ENCODE measurements at places on chromosomes 12 and 14. TPM values are rescaled to one million over a fixed set of nuclear protein-coding genes. Genes with fewer than 3 reads are reported as not detected.

- DNase-seq, result no peak
These were observed 1.6 kb downstream of the SLC6A12 start for GRCh38 chr12:212415-212714.

DNA sequence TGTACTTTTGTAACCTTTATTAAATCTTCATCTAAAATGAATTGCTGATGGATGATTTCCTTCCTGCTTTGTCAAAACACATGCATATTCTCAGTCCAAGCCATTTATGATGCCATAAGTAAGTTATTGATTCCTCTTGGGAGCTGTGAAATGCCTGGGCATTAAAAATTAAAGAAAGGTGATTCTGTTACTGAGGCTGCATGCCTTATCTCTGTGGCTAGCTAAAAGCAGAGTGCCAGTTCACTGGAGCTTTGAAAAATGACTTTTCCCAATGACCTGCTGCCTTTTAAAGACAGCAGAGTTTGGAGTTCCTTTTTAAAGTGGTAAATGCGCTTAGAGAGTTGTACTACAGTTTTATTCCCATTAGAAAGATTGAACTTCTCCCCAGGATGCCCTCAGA is 152.1 kb downstream of the TMTC2 start:
- no peak for DNase-seq

GRCh38 chr12:16074894-16075293 is 163.8 kb downstream of the DERA start:
- no peak for DNase-seq

DNA sequence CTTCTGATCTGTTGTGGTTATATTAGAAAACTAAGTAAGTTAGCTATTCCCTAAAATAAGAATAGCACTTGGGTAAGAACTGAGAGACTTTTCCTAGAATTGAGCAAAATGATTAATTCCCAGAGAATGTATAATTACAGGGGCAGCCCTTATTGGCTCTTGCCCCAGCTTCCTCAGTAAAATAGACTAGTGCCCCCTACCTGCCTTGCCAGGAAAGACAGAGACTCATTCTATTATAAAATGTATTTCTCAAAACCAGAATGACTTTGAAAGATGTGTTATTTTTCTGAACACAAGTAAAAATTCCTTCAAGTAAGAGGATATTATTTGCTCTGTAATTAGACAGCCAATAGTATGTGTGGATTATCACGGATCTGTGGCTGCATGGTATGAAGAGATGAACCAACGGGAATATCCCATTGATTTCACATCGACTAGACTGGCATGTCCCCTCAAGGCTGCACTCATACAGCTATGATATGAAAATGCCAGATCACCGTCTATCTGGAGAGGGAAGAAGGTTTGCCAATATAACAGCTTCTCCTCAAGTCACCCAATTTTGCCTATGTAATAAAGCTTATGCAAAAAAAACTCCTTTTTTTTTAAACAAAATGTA is 7.4 kb upstream of the GLRX5 start:
- DNase-seq, result no peak

DNA sequence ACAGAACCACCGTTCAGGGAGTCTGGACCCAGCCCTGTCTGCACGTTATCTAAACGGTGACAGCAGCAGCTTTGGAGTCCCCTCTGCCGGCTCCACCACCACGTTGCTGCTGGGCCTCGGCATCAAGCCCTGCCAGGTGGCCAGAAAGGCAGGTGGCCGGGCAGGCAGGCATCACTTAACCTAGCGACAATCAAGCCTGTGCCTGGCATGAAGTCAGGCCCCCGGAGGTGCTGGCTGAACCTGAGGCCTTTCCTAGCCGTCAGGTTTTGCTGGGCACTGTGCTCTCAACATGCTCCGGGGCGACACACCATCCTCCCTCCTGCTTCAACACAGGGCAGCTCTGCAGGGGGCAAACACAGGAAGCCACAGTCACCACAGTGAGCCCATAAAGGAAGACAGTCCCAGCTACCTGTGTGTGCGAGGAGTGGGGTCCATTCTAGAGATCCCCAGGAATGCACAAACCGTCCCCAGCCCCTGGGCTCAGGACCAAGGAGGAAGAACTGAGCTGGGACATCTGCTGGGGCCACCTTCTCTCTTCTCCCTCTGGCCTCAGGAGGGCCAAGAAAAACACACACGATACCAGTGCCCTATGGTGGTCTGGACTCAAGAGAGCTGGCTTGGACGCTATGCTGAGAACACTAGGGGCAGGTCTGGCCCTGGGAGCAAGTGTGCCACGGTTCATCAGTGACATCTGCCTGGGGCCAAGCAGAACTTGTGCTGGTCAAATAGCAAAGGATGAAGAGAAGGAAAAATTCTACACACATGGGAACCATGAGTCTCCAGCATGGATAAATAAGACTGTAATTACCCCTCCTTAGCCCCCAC is 44.7 kb downstream of the CCDC88C start:
- no peak for DNase-seq

- DNase-seq, result no peak
These were observed 7.6 kb upstream of the AEBP2 start for GRCh38 chr12:19431407-19432308.

DNA sequence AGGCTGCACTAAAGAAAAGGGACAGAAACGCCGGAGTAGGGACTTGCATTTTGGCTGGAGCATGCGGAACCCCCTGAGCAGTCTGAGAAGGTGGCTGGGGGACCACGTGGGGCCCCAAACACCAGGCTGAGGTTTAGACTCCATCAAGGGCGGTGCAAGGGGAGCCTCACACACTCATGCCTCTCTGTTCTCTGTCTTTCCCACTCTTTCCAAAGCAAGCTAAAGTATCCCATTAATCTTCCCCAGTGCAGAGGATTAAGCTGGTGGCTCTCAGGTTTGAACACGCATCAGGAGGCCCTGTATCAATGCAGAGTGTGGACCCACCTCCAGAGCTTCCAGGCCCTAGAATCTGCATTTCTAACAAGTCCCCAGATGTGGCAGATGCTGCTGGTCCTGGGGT is 13.5 kb downstream of the CCDC197 start:
- no peak for DNase-seq

- no peak for DNase-seq
These were observed 543.6 kb downstream of the FOXG1 start for GRCh38 chr14:29310210-29310609.

DNA sequence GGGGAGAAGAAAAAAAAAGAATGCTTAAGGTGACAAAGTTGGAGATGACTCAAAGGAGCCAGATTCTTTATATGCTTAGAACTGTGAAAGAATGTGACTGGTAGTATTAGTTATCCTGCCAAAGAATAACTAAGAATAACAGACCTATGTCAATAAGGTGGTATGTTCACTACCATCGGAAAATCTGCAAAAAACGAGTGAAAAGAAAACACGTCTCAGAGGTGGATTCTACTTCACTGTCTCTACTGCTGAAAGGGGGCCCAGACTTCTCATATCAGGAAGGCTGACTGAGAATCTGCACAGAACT is 64.7 kb downstream of the IPO8 start:
- no peak for DNase-seq

- no peak for DNase-seq
These were observed 555.2 kb downstream of the DIO2 start for GRCh38 chr14:79656056-79656455.

DNA sequence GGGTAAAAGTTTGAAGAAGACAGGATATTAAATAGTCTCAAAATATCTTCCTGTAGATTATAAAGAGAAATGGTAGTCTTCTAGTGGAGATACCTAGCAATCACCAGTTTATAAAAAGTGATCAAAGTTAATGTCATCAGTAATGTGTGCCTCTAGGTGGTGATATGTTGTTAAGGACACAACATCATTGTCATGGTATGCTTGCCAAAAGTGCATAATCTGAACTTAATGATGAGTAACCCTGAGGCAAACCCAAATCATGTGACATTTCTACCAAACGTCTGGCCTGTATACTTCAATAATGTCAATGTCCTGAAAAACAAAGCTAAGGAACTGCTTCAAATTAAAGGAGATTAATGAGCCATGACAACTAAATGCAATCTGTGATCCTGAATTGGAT is 214.7 kb downstream of the PHLDA1 start:
- DNase-seq, result no peak

GRCh38 chr12:100862676-100863075 is 68.1 kb downstream of the ANO4 start:
- no peak for DNase-seq

DNA sequence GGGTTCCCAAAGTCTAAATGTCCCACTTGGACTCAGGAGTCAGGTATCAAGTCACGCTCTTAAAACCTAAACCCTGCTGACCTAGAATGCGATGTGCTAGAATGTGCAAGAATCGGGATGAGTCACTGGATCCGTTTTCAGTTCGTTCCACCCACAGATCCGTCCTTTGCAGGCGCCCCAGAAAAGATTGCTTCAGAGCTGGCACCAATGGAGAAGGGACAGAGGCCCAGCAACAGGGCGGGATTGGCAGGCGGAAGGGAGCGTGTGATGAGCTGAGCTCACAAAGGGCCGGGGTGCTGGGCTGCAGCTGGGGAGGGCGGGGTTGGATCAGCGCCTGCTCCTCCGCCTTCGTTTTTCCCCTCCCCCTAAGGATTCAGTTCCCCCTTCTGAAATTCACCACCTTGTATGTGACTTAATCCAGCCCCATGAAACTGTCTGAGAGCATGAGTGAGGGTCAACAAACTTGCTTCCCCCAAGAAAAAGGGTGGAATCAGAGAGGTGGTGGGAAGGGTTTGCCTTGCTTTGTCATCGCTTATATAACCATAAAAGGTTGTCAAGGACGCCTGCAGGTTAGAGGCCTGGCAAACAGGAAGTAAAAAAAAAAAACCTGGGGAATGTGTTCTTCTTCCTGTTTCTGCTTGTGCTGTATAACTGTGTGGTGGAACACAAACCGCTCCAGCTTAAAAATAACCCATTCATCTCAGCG is 2.8 kb upstream of the UBC start:
- DNase-seq, result peak; percentile 97

DNA sequence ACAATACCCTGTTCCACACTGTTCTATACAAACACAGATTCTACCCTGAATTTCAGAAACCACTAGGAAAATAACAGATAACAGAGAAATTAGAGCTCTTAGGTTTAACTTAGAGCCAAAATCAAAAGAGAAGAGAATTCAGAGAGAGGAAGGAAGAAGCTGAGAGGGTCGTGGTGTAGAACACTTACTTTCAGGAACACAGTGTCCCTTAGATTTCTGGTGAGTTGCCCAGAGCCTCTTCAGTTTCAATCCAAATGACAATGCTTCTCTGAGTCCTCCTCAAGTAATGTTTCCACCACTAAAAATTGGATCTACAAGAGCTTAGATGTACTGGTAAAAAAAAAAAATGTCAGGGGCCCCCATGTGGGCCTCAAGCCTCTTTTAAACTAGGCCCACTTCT is 2.6 kb downstream of the YAF2 start:
- DNase-seq, result no peak

DNA sequence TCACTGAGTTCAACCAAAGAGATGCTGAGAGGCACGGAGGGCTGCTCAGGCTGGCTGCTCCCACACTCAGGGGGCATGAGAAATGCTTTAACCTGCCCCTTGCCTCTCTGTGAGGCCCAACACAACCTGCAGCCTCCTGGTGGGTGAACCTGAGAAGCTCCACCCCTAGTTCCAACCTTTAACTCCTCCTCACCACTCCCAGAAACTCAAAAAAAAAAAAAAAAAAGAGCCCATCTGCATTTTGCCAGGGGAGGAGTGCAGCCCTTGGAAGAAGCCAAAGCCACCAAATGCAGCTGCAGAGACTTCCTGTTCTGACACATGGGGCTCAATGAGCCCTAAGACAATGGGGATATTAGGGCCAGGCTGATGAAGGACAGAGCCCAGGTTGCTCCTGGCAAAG is 8.9 kb downstream of the KRT4 start:
- no peak for DNase-seq

GRCh38 chr12:13945236-13945635 is 36.2 kb downstream of the GRIN2B start:
- no peak for DNase-seq

The JPH4 gene
- polyA plus RNA-seq, result 0.99 TPM

The COQ10A gene
- polyA plus RNA-seq, result 15.8 TPM

The TOX4 gene
- 69.4 TPM for polyA plus RNA-seq

The CCDC197 gene
- polyA plus RNA-seq, result not detected

The AKAP3 gene
- polyA plus RNA-seq, result 1.1 TPM

The MIP gene
- not detected for polyA plus RNA-seq

The OAS2 gene
- polyA plus RNA-seq, result 7.0 TPM
